Retina (tissue), 1 donor: ENCODE measurements at places on chromosomes 6 and 20.

DNA sequence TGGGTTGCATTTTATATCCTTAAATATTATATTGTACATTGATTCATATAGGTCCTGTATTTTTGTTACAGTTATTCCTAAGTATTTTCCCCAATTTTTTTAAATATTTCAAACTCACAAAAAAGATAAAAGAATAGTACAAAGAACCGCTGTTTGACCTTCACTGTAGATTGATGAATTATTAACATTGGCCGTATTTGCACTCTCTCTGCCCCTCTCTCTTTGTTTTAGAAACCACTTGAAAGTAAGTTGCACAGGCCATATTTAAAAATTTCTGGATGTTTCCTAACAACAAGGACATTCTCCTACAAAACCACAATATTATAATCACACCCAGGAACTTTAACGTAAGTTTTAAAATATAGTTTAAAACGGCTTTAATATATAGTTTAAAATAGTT is 72.0 kb upstream of the DUSP22 start:
- no peak for DNase-seq

GRCh38 chr20:31515775-31516107 is 1.5 kb downstream of the HM13 start:
- no peak for DNase-seq

DNA sequence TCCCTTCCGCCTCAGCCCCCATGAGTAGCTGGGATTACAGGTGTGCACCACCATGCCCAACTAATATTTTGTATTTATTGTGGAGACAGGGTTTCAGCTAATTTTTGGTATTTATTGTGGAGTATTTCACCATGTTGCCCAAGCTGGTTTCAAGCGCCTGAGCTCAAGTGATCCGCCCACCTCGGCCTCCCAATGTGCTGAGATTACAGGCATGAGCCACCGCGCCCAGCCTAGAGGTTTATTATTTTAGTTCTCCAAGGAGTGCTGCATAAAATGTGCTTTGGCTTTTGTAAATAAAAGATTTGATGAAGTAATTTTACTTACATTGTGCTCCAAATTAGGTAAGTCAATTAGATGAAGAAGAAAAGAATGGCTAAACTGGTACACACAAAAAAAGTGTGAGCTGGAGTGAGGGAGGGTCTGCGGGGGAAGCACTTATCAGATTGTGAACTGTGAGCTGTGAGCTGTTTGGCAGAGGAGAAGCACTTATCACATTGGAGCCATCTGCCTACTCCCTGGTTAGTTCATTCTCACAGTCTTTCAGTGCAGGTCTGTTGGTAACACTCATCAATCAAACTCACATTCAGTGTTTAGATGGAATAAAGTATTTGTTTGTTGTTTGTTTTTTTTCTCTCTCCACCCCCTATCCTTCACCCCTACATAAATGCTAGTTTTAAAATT is 398.0 kb downstream of the EPHA7 start:
- DNase-seq = peak; percentile 24

DNA sequence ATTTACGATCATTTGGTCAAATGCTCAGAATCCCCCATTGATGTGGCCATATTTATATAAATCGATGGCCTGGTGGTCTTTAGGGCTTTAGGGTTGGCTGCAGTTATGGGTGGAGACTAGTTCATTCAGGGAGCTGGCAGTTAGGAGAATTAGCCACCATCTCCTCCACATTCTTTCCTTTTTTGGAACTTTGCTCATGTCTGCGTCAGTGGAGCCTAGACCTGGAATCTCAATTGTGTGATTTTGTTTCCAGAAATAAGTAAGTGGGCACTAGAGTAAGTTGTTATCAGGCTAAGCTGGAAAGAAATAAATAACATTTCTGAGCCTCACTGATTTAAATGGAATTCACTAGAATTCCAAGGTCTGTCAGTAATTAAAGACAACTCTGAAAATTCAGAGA is 29.0 kb upstream of the ELOVL5 start:
- no peak for DNase-seq

GRCh38 chr6:39493174-39493573 is 170.7 kb upstream of the KCNK16 start:
- DNase-seq = no peak

- DNase-seq = no peak
These were observed 131.2 kb upstream of the CDYL start for GRCh38 chr6:4644996-4645395.

DNA sequence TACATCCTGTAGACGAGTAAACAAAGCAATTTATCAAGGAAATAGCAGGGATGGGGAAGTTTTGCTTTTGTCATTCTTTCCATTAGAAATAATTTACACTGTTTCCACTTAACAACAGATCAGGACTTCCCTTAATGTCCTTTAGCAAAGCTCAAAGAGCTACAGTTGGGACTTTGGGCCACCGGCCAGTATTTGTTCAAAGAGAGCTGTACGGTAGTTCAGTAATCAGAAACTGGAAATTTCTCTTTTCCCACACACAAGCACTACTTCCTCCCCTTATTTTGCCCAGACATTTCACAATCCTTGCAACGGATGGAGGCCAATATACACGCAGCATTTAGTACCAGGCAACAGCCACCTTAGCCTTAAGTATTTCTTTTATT is 12.1 kb upstream of the HINT3 start:
- no peak for DNase-seq

- no peak for DNase-seq
These were observed 697 bp downstream of the PPT2 start for GRCh38 chr6:32154514-32155161.

GRCh38 chr20:13639150-13639497 is 392 bp upstream of the TASP1 start:
- no peak for DNase-seq

DNA sequence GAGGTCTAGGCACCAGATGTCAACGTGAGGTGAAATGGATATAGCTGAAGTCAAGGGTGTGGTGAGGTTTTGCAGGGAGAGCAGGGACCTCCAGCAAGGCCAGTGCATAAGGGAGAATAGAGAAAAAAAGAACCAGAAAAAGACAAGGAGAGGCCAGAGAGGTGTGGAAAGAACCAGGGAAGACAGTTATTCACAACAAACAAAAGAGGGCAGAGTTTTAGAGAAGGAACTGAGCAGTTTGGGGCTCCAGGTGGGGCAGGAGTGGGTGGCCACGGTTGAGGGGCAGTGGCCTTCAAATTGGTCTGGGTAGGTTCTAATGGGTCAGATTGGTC is 11.6 kb upstream of the NQO2 start:
- no peak for DNase-seq

DNA sequence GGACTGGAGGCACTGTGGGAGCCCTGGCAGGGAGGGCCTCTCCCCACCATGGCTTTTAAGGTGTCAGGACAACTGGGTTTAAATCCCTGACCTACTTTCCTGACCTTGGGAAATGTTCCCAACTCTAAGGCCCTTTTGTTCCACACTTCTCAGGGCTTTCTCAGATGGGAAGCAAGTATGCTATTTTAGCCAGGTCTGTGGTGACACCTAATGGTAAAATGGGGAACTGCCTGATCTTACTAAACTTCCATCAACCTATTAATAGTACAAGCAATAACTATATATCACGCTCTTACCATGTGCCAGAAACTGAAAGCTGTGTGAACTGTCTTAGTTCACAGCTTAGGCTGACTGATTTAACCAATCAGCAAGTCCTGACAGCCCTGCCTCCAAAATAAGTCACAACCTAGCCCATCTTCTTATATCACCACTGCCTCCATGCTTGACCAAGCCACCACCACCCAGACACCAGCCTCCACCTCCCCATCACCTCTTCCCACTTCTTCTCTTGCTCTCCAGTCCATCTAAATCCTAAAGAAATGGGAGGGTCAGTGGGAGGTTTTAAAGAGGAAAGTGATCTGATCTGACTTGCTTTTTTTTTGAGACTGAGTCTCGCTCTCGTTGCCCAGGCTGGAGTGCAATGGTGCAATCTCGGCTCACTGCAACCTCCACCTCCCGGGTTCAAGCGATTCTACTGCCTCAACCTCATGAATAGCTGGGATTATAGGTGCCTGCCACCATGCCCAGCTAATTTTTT is 6.9 kb upstream of the BLCAP start:
- DNase-seq = peak; percentile 90

DNA sequence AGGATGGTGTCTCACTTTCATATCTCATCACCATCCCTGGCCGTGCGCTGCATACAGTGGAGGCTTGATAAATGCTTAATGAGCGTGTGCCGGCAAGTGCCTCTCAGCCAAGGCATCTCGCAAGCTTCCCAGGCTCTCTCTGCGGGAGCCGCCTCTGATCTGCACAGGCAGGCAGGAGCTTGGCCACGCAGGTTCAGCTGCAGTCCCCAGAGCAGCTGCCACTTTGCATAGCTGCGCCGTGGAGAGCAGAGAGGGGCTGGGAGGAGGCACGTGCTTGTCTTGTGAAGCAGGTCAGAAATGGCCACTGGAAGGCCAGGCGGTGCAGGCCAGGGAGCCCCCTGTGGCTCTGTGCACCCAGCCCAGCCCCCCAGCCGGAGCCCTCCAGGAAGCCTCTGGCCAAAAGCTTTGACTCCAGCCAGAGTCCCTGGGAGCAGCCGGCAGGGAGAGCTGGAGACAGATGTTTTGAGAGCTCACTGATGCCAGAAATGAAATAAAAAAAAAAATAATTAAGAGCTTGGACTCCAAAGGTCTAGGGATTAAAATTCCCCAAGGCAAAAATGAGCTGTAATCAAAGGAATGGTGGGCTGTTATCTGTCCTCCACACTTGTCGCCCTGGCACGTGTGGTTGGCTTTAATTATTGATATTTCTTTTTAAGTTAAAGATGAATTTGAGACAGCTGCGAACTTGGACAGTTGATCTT is 377.0 kb downstream of the CDH4 start:
- peak; percentile 89 for DNase-seq

- DNase-seq = no peak
These were observed 262.4 kb downstream of the PHF3 start for GRCh38 chr6:63897952-63898351.

GRCh38 chr20:64051561-64052325 is 2.3 kb upstream of the SOX18 start:
- no peak for DNase-seq

GRCh38 chr6:31266567-31267360 is 5.1 kb downstream of the HLA-C start:
- DNase-seq = no peak

DNA sequence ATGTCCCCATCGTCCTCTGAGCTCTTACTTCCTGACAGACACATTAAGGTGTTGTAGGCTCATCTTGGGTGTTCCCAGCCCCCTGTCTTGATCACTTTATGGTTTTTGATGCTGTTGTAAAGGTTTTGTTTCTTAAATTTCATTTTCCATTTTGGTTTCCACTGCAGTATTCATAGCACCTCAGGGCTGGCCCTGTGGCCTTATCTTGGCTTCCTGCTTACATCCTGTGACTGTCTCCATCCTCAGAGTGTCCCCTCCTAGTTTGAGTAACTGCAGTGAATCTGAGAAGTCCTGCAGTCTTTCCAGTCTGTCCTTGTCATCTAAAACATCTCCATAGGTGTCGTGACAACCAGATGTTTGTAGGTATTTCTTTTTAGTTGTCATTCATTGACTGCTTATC is 50.9 kb downstream of the JARID2 start:
- no peak for DNase-seq

DNA sequence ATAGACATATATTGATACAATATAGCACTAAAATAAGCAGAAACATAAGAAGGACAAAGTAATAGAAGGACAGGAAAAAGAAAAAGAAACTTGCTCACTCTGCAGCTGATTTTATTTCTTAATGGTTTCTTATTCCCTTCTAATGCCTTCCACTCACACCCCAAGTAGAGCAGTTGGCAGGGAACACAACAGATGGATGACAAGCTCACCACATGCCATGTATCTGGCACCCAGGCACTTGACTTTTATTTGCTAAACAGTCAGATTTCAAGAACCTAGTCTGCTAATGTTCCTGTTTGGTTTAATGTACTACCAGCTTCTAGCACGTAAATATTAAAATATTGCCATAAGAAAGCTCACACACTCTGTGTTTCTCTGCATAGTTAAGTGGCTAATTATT is 87.1 kb downstream of the COL19A1 start:
- DNase-seq = no peak

DNA sequence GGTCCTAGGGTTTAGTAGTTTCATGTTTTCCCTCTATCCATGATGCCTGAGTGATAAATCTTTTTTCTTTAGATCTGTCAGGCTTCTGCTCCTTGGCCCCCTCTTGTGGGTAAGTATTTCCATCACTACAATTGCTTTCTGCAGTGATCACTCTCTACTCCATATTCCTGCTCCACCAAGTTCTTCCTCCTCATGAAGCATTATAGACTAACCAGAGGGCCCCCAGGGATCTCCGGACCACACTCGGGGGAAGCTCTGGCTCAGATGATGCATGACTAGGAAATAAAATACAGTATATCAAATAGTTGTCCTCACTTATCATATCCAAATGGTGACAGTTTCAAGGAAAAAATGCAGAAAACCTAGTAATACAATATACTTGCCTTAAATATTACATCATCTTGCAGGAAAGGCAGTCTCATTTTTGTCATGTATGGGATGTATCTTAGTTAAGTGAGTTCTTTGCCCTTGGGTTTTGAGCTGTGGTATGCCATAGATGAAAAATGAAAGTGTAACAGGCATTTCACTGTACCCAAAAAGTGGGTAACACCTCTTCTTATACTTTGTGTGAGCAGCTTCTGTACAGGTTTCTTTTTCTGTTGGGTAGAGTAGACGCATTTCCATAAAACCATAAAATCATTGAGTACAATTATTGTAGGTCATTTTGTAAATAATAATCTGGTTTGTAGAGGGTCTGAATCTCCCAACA is 200.9 kb upstream of the EYA4 start:
- no peak for DNase-seq

GRCh38 chr6:112470950-112471349 is 123.8 kb downstream of the RFPL4B start:
- DNase-seq = no peak

DNA sequence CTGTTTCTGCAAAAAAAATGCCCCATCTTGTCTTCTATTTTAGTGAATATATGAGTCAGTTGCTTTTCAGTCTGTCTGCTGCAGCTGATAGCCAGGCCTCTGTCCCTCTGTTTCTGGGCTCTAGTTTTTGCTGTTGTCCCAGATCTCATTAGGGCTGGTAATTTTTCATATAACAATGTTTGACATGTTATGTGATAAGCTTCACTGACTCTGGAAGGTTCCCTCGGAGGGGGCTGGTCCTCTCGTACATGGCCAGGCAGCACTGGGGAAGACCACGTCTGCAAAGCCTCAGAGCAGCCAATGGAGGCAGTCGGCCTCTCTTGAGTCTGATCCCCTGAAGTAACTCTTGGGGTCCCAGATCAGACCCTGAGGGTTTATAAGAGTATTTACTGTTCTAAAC is 223.8 kb downstream of the THBS2 start:
- DNase-seq = peak; percentile 42

DNA sequence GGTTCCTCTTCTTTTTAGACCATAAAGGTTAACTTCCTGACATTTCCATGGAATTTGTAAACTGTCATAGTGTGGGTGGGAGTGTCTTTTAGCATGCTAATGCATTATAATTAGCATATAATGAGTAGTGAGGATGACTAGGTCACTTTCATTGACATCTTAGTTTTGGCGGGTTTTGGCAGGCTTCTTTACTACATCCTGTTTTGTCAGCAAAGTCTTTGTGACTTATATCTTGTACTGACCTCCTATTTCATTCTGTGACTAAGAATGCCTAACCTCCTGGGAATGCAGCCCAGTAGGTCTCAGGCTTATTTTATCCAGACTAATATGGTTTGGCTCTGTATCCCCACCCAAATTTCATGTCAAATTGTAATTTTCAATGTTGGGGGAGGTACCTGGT is 149.6 kb upstream of the SYNCRIP start:
- DNase-seq = no peak
